IPS DF 19.7 (cell line): ENCODE measurements at places on chromosomes 7 and 10.

DNA sequence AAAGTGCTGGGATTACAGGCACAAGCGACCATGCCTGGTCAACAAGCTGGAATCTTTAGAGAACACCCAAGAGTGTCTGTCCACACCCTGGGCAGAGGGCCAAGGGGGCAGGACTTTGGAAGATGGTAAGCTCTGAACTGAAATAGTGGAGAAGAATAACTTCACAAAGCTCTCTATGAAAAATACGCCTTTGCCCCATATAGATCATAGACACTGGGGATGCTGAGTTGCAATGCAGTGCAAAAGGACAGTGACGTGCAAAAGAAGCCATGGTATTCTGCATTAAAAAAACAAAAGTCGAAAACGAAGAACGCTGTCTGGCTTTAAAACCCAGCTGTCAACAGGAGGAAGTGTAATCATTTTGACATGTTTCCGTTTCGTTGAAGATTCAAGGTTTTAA lies 353.6 kb downstream of the CALN1 start:
- DNase-seq: no peak

GRCh38 chr10:17914169-17915045 lies 37.3 kb upstream of the SLC39A12 start:
- no peak for DNase-seq

DNA sequence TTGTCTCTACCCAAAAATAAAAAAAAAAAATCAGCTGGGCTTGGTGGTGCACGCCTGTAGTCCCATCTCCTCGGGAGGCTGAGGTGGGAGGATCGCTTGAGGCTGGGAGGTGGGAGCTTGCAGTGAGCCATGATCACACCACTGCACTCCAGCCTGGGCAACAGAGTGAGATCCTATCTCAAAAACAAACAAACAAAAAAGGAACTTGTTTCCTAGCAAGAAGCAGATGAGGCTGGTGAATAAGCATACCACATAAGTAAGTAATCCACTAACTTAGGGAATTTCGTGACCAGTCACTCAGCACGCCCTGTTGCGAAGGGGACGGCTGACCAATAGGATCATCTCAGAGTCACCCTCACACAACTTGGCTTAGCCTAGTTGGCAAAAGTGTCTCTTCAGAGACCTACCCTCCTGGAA lies 64.6 kb downstream of the CUX1 start:
- no peak for DNase-seq

DNA sequence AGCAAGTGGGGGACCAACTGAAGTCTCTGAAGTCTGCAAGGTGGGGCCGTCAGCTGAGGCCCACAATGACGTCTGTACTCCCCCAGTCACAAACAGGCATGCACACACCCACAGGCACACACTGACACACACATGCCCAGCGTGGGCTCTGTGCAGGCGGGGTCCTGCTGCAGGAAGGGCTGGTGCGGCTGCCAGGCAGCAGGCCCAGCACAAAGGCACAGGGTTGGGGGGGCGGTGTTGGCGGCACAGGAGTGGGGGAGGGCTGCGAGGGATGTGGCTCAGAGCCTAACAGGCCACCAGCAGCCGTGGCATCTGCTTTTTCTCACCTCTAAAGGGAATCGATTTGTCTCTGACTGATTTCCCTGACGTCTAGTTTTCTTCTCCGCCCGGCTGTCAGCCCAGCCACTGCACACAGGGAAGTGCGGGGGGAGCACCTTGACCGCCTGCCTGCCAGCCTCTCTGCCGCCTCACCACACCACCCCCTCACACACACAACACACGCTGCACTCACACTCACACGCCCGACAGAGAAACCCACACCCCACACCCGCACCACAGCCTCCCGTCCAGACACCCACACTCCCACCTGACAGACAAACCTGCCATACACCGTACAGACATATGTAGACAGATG lies 43.5 kb upstream of the ZMIZ1 start:
- no peak for DNase-seq

DNA sequence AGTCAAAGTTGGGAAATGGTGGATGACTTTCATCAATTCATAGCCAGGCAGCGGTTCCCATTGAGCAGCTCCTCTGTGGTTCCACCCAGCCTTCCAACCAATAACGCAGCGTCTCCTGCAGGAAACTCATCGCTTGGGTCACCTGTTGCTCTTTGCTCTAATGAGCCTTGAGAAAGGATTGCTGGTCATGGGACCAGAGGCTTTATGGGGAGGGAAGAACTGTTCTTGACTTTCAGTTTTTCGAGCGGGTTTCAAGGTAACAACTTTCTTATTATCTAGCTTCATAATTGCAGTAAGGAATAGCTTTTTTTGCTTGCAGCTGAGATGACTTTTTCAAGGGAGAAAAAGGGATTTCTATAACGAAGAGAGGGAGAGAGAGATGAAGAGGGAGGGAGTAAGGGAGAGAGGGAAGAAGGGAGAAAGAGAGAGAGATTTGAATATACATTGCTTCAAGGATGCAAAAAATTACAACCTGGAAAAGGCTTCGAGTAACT lies 405 bp upstream of the ENTPD1 start:
- DNase-seq: peak; percentile 52

GRCh38 chr10:132908621-132909295 lies 33.6 kb downstream of the CFAP46 start:
- DNase-seq: no peak

GRCh38 chr10:84550756-84551436 lies 222.5 kb downstream of the CCSER2 start:
- DNase-seq: no peak

- no peak for DNase-seq
These were observed 126.3 kb downstream of the WDR37 start for GRCh38 chr10:1182280-1183032.

DNA sequence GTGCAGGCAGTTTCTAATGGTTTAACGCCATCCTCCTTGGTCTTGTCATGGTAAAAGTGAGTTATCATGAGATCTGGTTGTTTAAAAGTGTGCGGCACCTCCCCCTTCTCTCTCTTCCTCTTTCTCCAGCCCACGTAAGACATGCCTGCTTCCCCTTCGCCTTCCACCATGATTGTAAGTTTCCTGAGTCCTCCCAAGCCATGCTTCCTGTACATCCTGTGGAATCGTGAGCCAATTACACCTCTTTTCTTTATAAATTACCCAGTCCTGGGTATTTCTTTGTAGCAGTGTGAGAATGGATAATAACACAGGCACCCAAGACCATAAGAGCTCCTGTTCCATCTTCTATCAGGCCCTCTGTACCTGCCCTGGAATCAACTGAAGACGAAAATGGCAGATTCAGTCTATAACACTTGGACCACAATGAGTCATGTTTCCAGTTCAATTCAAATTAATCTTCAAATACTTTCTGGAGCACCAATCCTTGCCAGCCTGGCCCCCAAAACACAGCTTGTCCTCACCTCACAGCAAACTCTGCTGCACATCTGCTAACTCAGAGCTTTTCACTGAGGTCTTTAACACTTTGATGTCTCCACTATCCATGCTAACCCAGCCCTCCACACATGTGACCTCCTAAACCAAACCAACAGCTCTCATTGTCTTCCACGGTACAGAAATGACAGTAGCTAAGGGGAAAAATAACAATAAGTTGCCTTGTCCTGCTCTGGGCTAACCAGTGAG lies 73.2 kb downstream of the SFMBT2 start:
- no peak for DNase-seq

DNA sequence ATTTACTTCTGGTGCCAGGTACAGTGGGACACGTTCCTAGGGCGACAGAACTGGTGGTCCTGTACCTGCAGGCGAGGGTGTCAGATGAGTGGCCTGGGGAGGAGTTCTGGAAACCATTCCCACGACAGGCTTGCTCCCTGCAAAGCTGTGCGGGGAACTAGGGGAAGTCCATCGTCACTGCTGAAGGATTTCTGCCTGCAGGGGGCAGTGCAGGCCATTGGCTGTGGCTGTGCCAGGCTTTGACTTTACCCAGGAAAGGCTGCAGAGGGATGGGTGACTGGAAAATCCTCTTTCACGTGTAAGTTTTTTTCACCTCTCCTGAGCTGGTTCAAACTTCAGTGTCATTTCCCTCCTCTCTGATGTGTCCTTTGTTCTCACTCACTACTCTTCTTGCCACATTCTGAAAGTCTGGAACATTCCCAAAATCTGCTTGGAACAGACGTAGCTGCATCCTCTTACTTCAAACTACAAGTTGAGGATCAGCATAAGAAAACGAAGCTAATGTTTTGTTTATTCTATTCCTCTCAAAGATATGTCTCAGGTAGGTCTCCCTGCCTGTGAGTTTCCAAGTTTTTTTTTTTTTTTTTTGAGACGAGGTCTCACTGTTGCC lies 126.5 kb downstream of the SH2D4B start:
- peak; percentile 57 for DNase-seq

DNA sequence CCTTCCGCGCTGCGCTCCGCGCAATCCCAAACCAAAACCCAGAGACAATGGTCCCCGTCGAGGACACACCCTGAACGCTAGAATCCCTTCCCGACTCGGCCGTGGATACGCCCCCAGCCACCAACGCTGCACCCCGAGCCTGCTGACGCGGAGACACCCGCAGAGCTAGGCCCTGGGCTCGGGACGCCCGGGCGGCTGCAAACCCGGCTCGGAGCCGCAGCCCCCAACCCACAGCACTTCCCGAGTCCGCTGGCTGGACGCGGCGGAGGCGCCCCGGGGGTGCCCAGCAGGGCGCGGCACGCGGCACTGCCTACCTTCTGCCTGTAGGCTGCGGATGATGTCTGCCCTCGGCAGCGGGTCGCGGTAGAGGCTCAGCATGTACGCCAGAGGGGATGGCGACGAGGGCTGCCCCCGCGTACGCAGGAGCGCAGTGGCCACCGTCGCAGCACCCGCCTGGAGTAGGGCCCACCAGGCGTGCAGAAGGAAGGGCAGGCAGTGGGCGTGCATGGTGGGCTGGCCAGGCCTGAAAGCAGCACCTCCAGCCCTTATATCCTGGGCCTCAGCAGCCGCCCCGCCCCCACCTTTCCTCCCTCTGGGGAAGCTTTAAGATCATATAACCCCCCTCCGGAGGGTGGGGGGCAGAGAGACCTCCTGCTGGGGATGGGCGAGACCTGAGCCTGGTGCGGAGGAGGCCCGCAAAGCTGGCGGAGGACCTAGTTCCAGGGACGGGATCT lies at the start of gene NODAL:
TSS of gene NODAL (minus strand) at position 521 of the 734 bp plus-strand sequence. CDS start at position 507, 14 bp downstream.
- no peak for DNase-seq

DNA sequence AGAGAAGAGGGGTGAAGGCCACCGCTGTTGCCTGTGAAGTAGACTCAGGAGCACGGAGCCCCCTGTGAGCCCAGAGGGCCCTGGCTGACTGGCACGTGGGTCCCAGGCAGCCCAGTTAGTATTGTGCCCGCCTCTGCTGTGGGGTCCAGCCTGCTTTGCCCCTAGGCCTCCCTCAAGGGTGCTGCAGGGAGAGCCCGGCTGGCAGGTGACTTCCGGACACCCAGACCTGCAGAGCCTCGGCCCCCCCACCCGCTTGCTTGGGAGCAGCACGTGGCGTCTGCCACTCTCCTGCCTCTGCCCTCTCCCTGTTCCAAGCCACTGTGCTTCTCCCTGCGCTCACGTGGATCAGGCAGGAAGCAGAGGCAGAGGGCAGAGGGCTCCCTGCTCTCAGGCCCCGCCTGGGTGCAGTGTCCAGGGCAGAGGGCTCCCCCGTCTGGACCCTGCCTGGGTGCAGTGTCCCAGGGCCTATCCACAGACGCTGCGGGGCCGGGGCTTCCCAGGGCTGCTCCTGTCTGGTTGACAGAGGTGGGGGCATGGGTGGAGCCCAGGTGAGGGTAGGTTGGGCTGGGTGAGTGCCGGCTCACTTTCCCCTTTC lies 88.4 kb downstream of the DNAJB6 start:
- DNase-seq: no peak

- DNase-seq: no peak
These were observed 753.8 kb downstream of the GRID1 start for GRCh38 chr10:85612833-85613232.

DNA sequence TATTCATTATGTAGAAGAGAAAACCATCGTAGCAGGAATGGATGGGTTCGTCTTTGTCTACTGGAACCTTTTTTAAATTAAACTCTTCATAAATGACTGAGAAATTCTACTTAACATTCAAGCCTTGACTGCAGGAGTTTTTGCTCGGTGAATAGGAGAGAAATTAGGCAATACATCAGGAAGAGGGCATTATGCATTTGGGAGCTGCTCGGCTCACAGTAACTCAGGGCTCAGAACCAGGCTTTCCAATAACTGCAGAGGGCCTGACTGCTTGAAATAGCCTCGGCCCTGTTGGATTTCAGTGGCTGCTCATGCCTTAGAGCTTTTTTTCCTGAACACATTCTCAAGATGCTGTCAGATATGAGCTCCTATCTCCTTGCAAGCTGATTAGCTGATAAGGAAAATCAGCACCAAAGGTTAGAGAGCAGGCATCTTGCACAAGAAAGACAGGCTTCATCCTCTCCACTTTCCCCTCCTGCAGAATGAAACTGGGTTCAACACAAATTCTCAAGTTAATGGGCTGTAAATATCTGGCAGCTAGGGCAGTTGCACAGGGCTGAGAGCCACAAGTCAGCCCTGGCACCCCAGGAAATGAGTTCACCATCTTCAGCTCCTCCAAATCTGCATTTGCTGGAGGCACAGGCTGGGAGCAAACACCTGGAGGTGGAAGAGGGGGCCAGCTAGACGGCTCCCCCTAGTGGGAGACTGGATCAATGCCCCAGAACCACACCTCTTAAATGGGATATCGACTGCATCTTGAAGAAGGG lies 24.3 kb downstream of the TECTB start:
- peak; percentile 40 for DNase-seq
